Calu3 (cell line): ENCODE measurements at places on chromosomes 1 and 21. TPM values are rescaled to one million over a fixed set of nuclear protein-coding genes. Genes with fewer than 3 reads are reported as not detected.

DNA sequence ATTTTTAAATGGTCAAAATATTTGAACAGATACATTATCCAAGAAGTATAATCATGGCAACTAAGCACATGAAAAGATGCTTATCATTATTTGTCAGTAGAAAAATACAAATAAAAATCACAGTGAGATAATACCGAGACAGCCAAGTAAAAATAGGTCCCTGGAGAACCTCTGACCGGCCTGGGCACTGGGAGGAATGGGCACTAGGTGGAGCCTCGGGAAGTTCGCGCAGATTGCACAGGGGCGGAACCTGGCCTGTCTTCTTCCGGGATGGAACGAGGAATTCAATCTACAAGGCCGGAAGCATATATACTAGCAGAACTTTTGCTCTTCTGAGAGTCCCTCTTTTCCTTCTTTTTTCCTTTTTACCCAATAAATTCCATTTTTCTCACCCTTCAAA, 148.5 kb upstream of the CHRM3 start:
- no peak for DNase-seq

DNA sequence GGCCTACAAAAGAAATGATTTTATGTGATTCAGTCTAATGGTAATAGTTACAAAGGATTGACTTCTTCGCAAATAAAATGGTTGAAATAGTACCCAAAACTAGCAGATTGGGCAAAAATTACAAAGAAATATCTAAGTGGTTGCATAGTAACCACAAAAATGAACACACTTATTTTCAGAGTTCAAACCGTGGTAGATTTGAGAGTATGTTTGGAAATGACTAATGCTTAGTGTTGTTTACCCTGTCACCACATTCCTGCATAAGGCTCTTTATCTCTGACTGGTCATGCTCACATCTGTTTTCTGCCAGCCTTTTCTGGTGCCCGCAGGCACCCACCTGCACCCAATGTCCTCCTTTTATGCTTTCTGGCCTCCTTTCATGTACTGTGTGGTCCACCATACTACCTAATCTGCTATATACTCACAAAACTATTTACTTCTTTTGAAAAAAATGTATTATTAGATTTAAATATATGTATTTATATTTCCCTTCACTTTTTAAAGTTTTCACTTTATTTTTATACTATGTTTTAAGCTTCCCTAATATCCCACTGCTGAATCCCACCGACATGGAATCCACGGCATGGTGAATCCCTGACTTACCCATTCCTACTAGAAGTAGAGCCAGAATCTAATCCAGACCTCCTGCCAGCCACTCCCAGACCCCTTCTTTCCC, 30.3 kb downstream of the PTPRC start:
- DNase-seq = peak; percentile 60

Gene LCE1E
- not detected in 2 replicates for total RNA-seq

GRCh38 chr21:24590261-24590660, 1017.0 kb downstream of the MRPL39 start:
- no peak for DNase-seq

Gene RBP7
- 0.83 TPM in 1 of 2 replicates, not detected in the other for total RNA-seq

GRCh38 chr1:238991765-238992495, 394.4 kb upstream of the CHRM3 start:
- DNase-seq = no peak
